NCI-H2171 (cell line): ENCODE measurements at places on chromosomes 7 and 10.

DNA sequence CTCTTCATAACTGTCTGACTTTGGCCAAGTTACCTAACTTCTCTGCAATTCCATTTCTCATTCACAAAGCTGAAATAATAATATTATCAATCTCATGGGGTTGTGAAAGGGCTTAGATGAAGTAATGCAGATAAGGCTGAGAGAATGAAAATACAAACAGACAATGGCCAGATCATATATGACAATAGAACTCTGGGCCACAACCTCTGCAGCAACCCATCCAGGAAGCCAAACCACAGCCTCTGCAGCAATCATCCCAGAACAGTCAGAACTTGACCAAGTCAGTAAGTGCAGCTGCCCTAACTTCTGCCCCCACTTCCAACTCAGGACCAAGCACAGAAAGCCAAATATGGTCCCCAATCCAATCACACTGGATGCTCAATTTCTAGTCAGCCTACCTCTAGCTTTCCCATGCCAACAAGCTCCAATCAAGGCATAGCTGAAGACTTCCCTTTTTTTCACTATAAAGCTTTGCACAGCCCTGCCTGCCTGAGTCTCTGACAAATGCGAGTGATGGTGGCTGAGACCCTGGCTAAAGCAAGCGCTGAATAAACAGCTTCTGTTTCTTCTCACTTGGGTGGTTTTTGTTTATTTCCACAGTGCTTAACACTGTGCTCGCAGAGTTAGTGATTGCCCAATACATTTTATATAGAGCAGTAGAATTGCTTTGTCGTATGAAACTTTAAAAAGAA, 34.8 kb upstream of the TNPO3 start:
- no peak for DNase-seq

- DNase-seq, result no peak
Observed at GRCh38 chr10:15046626-15047025, 2.9 kb downstream of the OLAH start.

DNA sequence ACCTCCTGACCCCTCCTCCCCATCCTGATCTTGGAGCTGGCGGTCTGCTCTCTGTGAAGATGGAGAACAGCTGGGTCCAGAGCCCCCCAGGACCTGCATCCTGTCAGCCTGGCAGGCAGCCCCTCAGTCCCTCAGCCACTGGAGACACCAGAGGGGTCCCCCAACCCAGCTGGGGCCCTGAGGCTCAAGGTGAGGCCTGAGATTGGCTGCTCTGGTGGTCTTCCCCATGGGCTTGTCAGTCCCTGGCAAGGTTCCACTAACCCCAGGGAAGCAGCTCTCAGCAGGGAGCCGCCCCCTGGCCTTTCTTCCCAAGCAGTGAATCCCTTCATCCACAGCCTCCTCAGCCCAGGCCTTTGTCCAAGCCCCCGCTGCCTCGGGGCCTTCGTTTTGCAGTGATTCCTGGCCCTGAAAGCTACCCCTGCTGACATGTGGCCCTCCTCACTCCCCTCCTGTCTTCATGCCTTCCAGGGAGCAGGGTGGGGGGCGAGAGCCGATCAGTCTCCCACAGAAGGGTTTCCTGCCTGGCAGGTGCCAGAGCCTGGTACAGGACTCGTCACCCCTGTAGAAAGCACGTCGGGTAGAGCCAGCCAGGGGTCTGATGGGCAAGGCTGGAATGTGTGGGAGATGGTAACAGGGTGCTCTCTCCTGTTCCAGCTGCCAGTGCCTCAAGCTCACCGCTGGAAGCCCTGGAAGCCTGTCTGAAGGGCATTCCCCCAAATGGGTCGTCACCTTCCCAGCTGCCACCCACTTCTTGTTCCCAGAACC, 48.5 kb downstream of the ZNF467 start:
- DNase-seq, result no peak

GRCh38 chr10:52318822-52319464, 4.9 kb downstream of the DKK1 start:
- DNase-seq, result no peak

GRCh38 chr10:20601941-20602461, 295.1 kb downstream of the NEBL start:
- no peak for DNase-seq

DNA sequence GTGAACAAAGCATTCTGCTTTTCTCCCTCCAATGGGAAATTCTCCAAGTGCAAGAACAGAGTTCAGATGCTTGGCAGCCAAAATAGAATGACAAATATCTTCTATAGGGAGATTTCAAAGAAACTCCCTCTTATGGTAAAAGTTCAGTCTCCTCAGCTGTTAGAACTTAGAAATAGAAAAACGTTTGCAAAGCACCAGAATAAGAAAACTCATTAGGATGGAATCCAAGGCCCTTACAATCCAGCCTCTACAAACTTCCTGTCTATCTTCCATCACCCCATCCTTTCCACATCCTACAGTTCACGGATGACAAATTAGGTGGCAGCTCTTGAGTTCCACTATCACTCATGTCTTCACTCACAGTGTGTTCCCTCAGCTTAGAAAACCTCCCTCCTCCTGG, 25.7 kb downstream of the FAM13C start:
- DNase-seq, result no peak

DNA sequence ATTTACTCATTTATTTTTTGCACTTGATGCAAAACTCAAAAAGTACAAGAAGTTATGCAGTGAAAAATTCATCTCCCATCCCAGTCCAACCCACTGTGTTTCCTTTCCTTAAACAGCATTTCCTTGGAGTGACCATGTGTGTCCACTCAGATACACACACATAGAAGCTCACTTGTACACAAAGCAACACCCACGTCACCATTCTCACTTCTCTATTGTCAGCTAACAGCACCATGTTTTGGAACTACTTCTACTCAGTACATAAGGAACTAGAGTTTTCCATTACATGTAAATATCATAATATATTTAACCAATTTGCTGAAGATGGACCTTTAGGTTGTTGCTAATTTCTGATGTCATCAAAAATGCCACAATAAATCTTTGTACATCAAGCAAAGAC, 167.6 kb downstream of the GRID1 start:
- DNase-seq, result no peak

DNA sequence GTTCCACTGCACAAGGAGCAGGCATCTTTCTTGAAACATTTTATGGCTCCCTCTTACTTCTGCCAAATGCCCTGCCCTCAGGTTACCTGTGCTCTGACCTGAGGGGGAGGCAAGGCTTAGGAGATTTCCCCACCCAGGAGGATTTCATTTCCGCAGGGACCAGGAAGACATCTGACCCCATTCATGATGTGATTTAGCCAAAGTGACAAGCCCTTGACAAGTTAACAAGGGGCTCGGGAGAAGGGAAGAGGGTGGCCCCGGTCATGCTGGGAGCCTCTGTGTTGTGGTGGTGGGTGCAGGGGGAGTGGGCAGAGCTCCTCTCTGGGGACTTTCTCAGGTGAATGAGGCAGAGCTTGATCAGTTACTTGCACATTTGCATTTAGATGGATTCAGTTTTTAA, 18.9 kb downstream of the GIMAP5 start:
- DNase-seq, result no peak

- DNase-seq, result no peak
Observed at GRCh38 chr10:99937630-99938029, 72.1 kb downstream of the DNMBP start.

DNA sequence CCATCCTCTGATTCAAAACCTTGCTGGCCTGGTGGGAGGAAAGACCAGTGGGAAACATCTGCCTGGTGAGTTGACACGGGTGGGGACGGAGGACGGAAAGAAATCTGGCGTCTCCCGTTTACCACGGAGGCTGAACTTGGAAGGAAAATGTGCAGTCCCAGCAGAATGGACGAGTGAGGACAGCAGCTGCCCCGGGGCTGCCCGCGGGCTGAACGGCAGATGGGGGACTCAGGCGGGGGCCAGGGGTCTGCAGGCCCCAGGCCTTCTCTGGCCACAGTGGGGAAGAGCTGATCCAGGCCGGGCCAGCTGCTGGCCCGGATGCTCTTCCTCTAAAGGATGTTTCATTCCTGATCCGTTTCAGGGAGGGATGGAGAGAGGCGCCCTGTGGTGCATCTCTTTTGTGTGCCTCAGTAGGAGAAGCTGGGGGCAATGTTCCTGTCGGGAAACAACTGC, 147.5 kb upstream of the CHST15 start:
- no peak for DNase-seq

- no peak for DNase-seq
Observed at GRCh38 chr10:131205556-131205955, 106.0 kb downstream of the TCERG1L start.

DNA sequence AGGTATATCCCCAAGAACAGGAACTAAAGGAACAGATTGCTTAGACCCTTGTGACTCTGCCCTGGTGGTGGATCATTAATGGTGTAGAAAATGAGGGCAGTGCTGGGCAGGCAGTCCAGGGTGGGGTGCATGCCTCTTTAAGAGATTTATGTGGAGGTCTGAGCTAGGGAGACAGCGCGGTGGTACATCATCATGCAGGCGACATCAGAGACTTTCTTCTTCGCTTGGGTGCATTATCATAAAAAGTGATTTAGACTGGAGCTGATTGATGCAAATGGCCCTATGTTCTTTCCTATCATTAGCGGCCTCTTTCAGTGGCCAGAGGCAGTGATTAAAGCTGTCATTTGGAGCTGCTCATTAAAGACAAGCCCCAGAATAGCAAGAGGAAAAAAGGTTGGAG, 519.1 kb upstream of the GALNT17 start:
- no peak for DNase-seq

DNA sequence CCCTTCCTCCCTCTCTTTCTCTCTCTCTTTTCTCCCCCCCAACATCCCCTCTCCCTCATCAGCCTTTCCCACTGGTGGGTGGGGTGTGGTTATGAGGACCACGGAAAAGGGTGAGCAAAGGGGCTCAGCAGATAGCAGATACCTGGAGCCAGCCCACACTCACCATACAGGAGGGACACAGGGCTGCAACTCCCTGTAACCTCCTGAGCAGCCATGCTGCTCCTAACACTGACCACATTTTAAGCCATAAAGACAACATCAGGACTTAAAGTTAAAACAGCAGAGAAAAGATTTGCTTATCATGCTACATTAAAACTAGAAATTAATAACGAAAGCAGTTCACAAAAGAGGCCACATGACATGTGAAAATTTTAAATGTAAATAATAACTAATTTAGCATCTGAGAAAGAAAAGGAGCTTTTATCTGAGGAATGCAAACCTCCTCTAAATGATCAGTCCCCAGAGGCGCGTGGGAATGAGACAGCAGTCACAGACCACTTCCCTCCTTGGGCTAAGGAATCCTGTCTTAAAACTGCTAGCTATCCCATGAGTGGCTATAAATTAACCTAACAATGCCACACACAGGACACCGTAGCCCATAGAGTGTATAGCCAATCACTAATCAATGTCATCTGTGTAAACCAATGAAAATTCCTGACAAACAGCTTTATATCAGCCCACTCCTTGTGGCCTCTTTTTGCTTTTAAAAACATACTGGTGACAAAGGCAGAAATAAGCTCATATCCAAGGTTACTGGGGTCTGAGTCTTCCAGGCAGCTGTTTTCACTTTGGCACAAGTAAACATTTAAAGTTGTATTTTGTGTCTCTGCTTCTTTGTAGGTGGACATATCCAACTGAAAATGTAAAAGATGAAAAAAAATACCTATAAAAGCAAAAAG, 33.3 kb downstream of the PKD1L1 start:
- no peak for DNase-seq

DNA sequence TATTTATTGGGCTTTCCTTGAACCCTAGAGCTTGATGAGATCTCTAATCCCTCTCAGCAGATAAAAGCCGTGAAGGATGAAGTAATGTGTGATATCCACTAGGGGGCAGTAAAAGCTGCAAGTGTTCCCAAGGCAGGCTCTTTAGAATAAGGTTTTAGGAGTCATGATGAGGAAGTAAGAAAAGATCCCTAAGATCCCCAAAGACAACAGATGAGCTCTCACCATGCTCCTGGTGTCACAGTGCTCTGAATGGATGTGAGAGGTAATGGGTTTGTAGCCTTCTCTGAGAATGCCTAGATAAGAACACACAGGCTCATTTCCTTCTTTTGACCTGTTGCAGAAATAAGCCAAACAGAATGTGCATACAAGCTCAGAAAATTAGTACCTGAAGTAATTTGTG, 70.4 kb upstream of the ITPRID1 start:
- DNase-seq, result peak; percentile 40

- no peak for DNase-seq
Observed at GRCh38 chr10:130857631-130858295, 453.8 kb downstream of the TCERG1L start.

- no peak for DNase-seq
Observed at GRCh38 chr10:24929056-24929544, 23.3 kb downstream of the PRTFDC1 start.
